ENCODE measurements at places on chromosomes 5 and 9.

- DNase-seq: no peak
Observed at GRCh38 chr5:156694598-156694997, 155.5 kb upstream of the PPP1R2B start.

GRCh38 chr5:169838688-169839087 lies 141.6 kb downstream of the INSYN2B start:
- no peak for DNase-seq

GRCh38 chr9:96139592-96140295 lies 162.2 kb downstream of the HSD17B3 start:
- no peak for DNase-seq

DNA sequence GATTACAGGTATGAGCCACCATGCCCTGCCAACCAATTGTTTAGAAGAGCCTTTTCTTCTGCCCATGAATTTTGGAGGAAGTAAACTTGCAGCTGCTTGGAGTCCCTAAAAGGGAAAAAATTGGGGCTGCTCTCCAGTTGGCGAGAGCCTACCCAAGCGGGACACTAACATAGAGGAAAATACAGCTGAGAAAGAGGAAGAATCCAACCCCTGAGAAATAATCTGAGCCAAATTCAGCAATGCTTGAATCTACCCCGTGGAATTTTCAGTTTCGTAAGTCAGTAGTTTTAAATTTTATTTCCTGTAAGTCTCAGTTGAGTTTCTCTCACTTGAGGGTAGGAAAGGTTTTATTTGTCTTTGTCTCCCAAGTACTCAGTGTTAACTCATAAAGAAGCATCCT lies 30.4 kb upstream of the UBTD2 start:
- no peak for DNase-seq

GRCh38 chr5:146313027-146313426 lies 25.6 kb upstream of the POU4F3 start:
- DNase-seq: no peak

GRCh38 chr5:170166101-170166500 lies 60.4 kb downstream of the FOXI1 start:
- DNase-seq: no peak

DNA sequence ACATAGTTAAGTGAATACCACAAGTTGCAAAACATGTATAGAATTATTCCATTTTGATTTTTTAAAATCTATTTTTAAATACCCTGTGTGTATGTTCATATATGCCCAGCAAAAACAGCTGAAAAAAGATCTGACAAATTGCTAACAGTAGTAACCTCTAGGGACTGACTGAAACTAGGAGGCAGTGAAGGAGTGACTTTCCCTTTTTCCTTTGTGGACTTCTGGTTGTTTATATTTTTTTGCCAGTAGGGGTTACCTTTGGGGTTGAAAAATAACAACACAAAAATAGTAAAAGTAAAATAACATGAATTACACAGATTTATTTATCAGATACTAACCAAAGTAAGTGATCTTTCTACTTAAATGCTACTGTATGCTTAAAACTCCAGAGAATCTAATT lies 2.9 kb downstream of the MEGF9 start:
- no peak for DNase-seq

DNA sequence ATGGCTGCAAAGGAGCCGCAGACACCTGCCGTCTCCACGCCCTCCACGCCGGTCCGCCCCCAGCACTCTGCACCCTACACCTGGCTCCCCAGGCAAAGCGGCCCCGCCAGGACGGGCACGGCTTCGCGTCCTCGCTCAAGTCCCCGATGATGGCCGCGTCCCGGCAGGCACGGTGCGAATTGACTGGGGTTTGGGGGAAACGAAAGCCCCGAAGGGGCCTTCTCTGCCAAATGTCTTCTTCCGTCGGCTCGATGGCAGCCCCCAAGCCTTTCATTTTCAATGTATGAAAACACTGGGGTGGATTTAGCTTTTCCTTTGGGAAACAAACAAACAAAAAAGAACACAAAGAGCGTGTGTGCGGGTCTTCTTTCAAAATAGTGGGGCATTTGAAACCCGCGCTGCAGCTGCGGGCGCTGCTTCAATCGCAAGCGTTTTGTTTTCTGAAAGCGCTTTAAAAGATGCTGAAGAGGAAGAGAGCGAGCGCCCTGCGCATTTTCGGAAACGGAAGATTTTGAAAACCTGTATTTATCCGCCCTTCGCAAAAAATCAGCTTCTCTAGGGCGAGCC lies 160.0 kb downstream of the RMI1 start:
- DNase-seq: no peak

DNA sequence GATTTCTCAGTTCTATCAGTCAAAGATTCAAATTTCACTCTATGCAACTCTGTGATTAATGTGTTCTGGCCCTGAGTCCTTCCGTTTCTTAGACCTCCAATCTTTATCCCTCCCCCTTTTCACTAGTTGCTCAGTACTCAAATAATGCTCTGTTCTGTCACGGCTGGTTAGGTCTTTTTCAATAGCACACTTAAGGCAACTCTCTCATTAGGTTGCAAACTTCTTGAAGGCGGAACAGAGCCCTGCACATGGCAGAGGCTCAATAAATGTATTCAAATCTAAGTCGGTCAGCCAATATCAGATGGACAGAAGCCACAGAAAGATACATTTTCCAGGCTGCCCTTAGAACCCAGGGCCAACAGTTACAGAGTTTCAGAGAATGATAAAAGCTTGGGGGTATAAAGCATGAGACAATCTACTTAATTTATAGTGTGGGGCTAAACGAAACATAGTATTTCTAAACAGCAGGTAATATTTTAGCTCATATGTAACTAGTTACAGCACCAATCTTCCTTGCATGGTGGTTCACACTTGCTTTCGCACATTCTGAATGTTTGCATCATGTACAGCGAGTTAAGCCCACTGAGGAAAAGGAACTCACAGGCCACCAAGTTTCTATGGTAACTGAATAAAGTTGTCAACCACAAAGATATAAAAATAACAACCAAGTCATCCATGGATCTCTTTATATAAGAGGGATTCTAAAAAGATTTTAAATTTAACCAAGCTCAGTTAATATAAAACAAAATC lies 67.1 kb upstream of the GOLPH3 start:
- DNase-seq: no peak

- no peak for DNase-seq
Observed at GRCh38 chr5:9398227-9398626, 147.6 kb downstream of the SEMA5A start.

DNA sequence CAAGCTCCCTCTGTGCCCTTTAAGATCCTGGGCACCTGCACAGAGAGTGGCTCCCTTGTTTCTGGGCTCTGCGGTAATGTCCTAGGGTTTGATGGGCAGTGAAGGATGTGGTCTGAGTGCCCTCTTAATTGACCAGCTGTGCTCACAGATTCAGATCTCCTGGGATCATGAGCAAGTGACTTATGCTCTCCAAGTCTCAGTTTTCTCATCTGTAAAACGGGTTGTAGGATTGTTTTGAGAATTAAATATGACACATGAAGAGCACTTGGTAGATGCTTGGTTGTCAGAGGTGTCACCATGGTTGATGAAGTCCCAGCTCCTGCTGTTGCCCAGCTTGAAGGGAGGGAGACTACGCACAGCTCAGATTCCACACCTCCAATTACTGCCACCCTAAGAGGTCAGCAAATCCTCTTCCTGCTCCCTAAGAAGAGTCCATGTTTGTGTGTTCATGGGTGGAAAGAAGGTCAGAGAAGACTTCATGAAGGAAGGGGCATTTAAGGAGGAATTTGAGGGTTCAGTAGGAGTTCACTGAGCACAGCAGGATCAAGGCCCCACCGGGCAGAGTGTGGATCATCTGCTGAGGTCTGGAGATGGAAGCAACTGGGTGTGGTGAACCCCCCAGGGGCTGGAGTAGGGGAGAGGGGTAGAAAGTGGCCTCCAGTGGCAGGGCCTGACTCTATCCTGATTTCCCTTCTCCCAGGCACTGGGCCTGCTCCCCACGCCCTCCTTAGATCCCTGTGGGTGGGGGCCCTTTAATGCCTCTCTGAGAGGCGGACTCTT lies 1.4 kb upstream of the PSD2 start:
- DNase-seq: no peak

DNA sequence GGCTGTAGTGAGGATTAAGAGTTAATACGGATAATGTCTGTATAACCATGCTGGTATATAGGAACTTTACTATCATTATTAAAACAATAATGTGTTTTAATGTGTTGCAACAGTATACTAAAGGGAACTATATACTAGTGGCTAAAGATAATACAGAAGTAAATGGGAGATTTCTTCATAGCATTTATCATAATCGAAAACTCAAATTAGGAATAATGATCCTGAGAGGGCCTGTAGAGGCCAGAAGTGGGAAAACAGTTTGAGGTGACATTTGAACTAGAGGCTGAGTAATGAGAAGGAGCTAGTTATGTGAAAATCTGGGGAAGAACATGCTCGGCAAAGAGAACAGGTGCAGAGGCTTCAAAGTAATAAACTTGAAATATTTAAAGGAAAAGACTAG lies 2.9 kb downstream of the TCERG1 start:
- DNase-seq: no peak

DNA sequence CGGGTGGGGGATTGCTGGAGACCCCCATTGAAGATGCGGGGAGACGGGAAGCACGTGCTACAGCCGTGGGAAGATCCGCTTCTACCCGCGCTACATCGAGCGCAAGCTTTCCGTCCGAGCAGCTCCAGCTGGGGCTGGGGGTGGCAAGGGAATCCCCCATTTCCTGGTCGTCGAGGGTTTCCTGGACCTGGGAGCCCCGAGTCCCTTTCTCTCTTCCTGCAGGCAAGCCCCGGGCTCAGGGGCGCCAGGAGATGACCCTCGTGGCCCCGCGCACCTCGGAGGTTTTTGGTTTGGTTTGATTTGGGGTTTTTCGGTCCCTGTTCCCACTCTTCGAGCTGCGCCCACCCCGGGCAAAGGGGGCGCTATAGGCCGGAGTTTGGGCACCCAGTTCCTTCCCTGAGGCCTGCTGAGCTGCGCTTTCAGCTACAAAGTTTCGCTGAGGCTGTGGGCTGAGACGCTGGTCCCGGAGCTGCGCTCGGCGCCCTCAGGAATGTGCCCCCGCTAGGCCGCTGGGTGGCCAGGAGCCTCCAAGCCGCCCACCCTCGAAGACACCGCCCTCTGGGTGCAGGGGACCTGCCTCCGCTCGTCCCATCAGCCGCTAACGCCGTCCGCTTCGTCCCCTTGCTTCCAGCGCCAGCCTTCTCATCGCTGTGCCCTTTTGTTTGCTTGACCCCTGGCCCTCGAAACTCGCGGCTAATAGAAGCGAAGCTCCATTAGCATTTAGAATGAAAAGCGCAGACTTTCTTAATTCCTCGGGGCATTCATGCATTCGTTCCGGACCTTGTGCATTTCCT lies 2.9 kb downstream of the NR4A3 start:
- peak; percentile 70 for DNase-seq

DNA sequence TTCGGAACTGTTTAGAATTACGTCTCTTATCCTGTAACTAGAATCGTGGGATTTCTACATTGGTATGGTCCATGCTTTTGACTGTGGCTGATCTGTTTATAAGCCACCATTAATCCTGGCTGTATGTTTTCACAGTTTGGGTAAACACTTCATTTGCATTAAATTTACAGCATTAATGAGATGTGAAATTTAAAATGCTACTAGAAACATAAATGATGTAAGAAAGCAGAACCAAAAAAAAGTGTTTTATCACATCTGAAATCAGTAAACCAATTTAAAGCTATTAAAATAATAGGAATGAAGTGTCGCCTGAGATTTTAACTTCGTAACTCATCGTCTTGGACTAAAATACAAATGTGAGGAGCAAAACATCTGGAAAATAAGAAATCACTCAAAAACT lies 201.7 kb downstream of the NFIB start:
- no peak for DNase-seq

DNA sequence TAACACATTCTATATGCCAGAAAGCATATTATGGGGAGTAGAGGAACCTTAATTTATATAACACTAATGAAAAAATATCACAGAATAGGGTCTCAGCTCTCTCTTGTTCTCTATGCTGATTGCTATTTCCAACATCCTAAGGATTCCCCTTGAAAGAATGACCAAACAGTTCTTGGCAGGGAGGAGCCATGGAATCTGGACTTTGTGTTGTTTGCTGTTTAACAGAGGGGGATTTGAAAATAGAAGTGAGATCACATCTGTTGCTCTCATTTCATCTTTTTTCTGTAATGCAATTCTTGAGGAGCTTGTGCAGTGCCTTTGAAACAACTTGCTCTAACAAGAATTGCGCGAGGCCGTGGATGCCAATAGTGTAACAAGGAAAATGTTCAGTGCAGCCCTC lies 755.3 kb downstream of the TLE1 start:
- no peak for DNase-seq

- DNase-seq: no peak
Observed at GRCh38 chr9:23941051-23941450, 115.0 kb upstream of the ELAVL2 start.

DNA sequence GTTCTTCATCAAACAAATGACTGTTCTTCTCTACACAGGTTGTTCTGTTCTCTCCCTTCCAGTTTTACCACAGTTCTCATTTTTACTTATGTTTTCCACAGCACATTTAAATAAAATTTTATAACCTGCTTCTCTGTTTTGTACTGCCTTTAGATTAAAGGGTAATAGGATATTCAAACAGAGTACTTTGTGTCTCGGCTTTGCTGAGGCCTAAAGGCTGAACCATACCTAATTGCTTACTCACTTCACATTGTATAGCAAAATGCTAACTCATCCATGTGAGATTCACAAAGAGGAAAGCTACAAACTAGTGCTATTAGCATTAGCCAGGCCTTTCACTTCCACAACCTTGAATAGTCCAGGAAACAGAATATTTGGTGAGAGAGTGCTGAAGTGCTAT lies 200.3 kb downstream of the TRPM3 start:
- no peak for DNase-seq

GRCh38 chr5:15489571-15490235 lies 10.3 kb upstream of the FBXL7 start:
- DNase-seq: no peak

- no peak for DNase-seq
Observed at GRCh38 chr5:116571568-116572349, 2.9 kb downstream of the SEMA6A start.

- no peak for DNase-seq
Observed at GRCh38 chr5:132054031-132054696, 6.3 kb upstream of the IL3 start.

DNA sequence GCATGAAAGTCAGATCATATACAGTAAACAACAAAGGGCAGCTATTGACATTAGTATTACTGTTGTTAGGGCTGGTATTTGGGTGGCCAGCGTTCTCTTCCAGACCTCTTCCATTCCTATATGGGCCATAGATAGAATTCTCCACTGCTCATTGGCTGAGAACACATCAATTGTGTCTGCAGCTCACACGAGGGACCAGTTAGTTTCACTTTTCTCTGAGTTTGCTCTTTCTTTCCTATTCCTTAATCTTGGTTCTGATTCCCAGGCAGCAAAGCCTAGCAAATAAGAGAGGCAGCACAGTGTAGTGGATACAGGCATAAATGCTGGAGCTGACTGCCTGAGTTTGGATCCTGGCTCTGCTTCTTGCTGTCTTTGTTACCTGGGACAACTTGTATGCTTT lies 476.4 kb downstream of the SPOCK1 start:
- DNase-seq: no peak

- DNase-seq: peak; percentile 15
Observed at GRCh38 chr5:122999947-123000563, 36.5 kb downstream of the PPIC start.

- DNase-seq: no peak
Observed at GRCh38 chr5:176870110-176870591, 29.0 kb downstream of the HK3 start.
